B cell (primary cell): ENCODE measurements at places on chromosomes 12 and 14. TPM values are rescaled to one million over a fixed set of nuclear protein-coding genes. Genes with fewer than 3 reads are reported as not detected.
A peak's percentile ranks its signal among the peaks of the same experiment; 100 is the strongest.

DNA sequence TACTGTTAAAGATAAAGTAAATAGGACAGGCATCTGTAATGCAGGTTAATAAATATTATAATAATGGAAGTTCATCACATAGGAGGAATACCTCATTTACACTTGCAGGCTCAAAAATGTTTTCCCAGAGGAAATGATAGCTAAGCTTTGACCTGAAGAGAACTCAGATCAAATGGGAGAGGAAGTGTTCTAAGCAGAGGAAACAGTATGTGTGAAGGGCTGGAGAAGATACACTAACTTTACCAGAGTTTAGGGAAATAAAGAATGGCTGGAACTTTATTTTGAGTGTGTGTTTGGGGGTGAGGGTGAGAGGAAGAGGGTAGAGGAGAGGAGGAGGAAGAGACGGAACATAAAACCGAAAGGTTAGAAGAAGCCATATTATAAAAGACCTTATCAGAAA lies 34.0 kb upstream of the AP4S1 start:
- H3K4me3 ChIP-seq: no peak overlapping the region
- no peaks in the 10 kb centered on the region for H3K27me3 ChIP-seq
- H3K27ac ChIP-seq: no peak overlapping the region

DNA sequence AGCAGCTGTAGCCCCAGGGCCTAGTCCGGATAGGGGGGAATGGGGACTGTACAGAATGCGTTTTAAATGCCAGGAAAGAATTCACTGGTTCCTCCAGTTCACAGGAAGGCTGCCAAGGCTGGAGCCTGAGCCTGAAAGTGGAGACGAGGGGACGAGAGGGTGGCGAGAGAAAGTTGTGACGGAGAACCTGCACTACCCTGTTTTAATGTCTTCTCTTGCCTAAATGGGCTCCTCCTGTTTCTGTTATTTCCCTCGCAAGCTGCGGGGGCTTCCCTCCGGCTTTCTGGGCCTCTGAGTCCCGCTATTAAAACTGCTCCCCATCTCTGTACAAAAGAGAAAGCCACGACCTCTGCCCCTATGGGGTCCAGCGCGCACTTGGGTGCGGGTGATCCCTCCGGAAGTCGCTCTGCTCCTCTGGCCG lies 4.5 kb downstream of the C1QL4 start:
- H3K27me3 ChIP-seq: no peaks in the 10 kb centered on the region
- peaks cover 27% of the 10 kb centered on the region for H3K4me1 ChIP-seq
- no peak overlapping the region for H3K4me3 ChIP-seq
- DNase-seq: peak; percentile 14
- no peak overlapping the region for H3K27ac ChIP-seq

DNA sequence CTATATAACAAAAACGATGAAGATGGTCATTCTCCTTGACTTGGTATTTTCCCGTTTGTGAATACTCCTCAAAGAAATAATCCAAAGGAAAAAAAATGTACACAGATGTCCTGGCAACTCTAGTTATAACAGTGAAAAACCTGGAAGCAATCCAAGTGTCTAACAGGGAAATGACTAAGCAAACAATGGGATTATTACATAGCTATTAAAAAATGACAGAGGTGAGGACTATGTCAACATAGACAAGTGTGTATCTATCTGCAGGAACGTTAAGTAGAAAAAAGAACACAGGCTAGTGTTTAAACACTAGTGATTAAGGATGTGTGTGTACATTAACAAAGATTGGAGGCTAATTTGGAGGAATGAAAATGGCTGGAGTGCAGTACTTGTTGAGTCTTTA lies 5.9 kb upstream of the APOLD1 start:
- no peak overlapping the region for H3K4me3 ChIP-seq
- H3K27me3 ChIP-seq: no peaks in the 10 kb centered on the region
- no peak for DNase-seq
- H3K4me1 ChIP-seq: no peaks in the 10 kb centered on the region

DNA sequence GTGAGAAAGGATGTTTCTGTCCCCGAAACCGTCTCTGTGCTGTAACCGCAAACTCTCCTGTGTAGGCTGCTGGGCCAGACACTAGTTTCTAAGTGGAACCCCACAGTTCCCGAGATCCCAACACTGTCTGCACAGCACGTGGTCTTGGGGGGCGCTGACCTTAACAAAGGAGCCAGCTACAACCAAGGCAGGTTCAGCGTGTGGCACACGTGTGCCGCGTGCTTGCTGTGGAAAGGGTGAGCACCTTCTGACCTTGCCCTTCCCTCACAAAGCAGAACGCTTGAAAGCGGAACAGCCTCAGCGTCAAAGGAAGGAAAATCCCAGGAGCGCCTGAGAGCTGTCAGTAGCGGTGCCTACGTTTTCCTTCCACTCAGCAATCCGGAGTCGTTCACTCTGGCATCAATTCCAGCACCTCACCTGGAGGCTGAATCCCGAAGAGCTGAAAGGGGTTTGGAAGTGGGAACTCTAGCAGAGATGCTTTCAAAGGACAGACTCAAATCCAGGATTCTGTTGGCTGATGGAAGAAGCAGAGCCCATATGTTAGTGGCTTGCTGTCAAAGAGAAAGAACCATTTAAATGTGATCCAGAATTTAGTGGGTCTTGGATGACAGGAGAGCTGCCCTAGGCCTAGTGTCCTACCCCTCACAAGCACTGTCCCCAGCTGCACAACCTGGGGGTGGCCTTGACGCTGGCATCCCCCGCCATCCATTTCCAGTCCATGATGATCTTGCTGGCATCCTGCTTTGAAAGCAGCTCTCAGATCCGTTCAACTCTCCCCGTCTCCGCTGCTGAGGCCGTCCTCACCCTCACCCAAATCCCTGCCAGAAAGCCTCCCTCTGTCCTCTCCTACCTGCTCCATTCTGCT lies 27.1 kb downstream of the CCDC92 start:
- DNase-seq: no peak
- H3K4me1 ChIP-seq: no peaks in the 10 kb centered on the region
- peaks cover 37% of the 10 kb centered on the region for H3K36me3 ChIP-seq
- no peaks in the 10 kb centered on the region for H3K27me3 ChIP-seq
- H3K4me3 ChIP-seq: no peak overlapping the region

- no peak overlapping the region for H3K27ac ChIP-seq
- no peaks in the 10 kb centered on the region for H3K36me3 ChIP-seq
- no peak overlapping the region for H3K4me3 ChIP-seq
- no peak for DNase-seq
Observed at GRCh38 chr12:90858252-90858651, 96.7 kb downstream of the CCER1 start.

SMOC1 gene
- polyA plus RNA-seq: 0.04 and 0.16 TPM in 2 replicates

DNA sequence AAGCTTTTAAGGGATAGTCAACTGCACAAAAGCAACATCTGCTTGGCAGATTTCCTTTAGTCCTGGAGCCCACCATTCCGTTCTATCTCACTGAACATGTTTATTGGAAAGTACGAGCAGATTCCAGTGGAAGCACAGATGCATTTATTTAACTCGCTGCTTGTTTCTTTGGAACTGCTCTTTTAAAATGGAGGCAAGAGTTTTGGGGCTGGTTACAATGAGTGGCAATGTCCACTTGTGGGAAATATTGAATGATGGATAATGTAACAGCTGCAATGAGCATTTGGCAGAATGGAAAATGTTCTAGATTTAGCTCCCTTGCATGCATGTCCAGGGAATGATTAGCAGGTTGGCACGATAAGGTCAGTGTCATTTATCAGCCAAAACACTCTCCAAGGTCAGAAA lies 163.0 kb downstream of the ATP23 start:
- no peak overlapping the region for H3K4me3 ChIP-seq
- no peak overlapping the region for H3K27ac ChIP-seq
- H3K36me3 ChIP-seq: no peaks in the 10 kb centered on the region

DNA sequence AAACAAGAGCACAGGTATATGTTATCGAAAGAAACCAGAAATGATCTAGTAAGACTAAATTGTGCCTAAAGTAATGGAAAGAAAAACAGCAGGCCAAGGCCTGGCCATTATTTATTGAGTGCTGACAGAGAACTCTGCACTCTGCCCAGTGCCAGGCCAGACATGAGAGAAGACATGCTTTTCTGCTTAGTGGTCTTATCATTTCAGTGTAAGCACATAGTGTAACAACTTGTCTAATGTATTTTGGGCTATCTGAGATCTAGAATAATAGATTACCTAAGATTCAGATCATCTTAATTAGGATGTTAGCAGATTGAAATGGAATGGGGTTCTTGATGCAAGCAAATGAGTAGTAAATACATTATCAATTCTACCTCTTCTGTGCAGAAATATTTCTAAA lies 278.3 kb downstream of the AKAP6 start:
- no peak overlapping the region for H3K4me3 ChIP-seq
- DNase-seq: no peak
- H3K36me3 ChIP-seq: no peaks in the 10 kb centered on the region
- H3K4me1 ChIP-seq: no peaks in the 10 kb centered on the region
